ENCODE measurements at places on chromosomes 4 and X.

DNA sequence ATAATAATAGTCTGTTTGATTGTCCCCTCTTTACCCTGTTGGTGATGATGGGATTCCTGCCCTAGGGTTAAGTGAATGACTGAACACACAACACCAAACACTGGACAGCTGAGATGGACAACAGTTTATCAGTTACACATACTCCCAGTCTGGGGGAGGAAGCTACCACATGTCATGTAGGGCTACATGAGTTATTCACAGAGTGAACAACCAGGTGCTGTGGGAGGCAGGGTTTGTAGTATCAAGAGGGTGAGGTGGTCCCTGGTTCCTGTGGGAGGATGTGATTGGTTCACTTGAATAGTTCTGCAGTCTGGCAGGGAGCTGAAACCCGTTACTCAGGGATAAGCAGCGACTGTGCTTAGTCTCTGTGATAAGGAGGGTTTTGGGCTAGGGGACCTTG, 88.8 kb upstream of the AP1S2 start:
- DNase-seq = no peak

DNA sequence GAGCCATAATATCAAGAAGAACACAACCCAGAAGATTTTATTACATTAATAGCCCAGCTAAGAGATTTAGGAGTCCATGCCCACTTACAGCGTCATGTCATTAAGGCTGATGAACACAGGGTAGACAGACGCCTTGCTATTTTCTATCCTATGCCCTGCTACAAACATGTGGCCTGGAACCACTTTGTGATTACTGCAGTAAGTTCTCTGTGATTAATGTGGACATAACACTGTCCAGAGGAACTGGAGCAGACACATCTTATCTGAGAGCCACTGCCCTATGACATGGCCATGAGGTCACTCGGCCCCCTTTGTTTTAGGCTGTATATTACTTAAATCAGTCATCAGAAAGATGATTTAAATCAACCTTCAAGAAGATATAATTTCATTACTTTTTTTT, 211.7 kb downstream of the MAML3 start:
- no peak for DNase-seq

DNA sequence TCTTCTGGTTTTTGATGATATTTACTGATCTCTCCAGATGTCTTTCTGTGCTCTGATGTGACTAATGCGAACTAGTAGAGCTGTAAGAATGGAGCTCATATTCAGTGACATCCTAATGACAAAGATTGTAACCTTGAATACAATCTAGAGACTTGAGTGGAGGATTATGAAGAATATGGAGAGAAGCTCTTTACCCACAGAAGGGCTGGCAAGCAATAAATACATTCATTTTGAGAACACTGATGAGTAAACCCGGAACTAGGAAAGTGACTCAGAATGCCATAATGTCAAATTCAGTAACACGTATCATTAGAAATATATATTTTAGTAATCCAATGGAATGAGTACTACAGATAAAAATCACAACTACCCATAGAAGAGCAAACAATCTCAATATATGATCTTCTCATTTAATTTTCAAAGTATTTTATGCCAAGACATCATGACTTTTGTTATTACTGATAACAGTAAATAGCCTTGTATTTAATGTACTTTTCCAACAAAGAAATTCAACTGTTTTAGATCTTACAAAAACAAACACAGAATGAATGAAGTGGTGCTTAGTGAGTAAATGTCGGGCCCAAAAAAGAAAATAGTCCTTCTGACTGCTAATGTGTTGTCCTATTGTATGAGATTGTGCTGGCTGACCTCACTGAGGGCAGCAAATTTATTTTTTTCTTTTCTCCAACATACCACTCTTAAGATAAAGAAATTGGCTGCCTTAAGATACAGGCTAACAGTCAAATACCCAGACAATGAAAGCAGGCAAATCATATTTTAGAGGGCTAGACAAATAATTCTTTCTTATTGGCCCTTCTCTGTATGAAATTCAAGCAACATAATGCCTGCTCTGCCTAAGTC, 49.2 kb upstream of the HDAC8 start:
- no peak for DNase-seq

DNA sequence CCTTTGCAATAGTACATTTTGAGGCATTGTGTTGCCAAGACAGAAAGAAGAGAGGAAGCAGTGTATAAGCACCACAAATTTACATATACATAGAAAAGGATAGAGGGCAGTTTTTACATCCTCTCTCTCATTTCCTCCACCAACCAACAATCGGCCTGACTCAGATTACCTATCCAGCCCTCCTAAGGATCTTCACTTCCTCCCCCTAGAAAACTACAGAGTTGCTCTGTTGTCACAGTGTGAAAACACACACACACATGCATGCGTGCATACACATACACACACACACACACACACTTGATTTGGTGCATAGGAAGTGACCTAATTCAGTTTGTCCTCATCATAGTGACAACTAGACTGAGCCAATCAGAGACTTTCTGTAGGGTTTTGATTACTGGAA, 98.8 kb upstream of the SPRY1 start:
- DNase-seq = no peak

DNA sequence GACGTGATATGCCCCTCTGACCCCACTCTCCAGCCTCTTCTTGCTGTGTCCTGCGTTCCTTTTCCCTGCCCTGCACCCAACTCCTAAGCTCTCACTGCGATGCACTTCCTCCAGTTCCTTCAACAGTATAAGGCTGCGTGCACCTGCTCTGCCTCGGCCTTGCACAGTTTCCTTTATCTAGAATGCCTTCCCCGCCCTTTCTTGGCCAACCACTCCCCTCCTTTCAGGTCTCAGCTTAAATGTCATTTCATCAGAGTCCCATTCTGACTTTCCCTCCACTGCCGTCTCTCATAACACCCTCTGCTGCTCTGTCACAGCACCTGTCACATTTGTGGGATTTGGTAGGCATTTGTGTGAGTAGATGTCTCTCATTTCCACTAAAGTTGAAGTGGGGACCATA, 58.4 kb upstream of the NEIL3 start:
- no peak for DNase-seq

DNA sequence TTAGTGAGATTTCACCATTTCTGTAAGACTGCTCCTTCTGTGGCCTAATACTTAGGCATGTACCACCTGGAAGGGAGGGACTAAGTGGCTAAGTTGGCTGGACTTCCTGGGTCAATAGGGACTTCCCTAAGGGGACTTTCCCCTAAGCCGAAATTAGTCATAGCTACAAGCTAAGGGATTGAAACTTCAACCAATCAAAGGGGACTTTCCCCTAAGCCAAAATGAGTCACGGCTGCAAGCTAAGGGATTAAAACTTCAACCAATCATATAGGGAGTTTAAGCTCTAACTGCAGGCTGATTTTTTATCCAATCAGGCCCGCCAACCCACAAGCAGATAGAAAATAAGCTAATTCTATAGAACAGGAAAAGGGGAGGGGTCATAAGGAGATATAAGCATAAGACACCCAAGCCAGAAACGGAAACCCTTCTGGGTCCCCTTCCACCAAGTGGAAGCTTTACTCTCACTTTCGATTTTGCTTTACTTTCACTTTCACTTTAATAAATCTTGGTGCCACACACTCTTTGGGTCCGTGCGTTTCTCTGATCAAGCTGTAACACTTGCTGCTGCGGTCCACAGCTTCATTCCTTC, 382.8 kb downstream of the KLHL4 start:
- DNase-seq = no peak

- DNase-seq = no peak
Observed at GRCh38 chrX:9462456-9462855, 2.4 kb upstream of the TBL1X start.

DNA sequence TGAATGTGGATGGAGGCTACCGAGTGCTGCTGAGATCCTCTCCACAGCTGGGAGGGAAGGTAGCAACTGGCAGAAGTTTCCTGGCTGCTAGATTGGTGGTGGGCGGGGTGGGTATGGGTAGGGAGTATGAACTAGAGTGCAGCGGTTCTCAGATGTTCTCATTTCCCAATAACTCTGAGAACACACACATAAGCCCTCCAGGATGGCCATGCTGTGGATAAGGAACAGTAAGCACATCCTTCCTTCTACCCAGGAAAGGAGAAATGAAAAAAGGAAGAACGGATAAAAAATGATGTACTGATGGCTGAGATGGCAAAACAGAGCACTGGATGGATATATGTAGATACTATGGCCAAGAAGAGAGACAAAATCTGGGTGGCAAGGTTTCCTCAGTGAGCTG, 116.0 kb downstream of the ZNF827 start:
- no peak for DNase-seq
